Activated CD8-positive, alpha-beta T cell treated with anti-CD3 and anti-CD28 coated beads for 36 hours (primary cell): ENCODE measurements at places on chromosomes 11 and 22.

- no peak for DNase-seq
These were observed 54.8 kb upstream of the PITPNB start for GRCh38 chr22:27973846-27974245.

GRCh38 chr11:88106666-88107065 is 68.6 kb downstream of the RAB38 start:
- DNase-seq = no peak

- DNase-seq = no peak
These were observed 9.7 kb downstream of the ARHGAP1 start for GRCh38 chr11:46690702-46691101.

DNA sequence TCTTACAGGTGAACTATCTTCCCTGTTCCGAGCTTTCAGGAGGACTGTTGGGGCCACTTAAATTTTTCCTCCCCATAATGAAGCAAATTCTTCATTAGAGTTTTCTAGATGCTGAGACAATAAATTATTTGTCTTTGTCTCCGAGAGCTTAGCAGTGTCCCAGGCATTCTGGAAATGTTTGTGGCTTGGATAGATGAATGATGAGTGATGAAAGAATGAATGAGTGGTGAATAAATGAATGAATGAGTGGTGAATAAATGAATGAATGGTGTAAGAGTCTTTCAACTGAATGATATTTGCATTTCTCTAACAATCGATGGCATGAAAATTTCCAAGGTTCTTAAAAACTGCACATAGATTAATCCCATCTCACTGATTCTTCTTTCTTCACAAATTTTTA is 52.8 kb downstream of the AHNAK start:
- no peak for DNase-seq

DNA sequence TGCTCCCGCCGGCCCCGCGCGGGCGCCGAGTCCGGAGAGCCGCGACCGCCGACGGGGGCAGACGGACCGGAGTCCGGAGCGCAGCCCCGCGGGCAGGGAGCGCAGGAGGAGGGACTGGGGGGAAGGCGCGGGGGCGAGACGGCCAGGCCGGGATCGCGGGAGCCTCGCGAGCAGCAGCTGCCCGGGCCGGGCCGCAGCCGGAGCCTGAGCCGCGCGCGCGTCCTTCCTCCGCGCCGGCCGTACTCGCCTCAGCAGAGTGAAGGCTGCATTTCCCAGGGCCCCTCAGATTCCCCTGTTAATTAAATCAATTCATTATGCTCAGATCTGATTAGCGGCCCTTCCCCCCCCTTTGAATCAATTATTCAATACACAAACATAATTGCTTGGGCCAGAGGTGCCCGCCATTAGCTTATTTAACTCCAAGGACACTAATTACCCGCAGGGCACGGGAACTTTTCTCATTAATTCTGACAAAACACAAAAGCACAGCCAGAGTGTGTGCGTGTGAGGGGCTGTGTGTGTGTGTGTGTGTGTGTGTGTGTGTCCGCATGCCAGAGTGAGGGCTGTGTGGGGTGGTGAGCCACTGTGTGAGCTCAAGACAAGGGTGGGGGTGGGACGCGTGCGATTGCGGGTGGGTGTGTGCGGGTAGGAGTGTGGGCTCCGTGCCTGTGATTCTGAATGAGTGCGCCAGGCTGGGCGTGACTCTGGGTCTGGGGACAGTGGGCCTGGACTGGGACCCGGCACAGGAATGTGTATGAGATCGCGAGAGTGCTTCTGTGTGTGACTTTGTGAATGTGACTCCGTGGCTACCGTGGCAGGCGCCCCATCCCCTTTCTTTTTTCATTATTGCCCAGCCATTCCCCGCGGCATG is 5.1 kb upstream of the LMO1 start:
- DNase-seq = no peak

GRCh38 chr11:134797411-134798089 is 385.5 kb upstream of the B3GAT1 start:
- no peak for DNase-seq

GRCh38 chr22:41600976-41601375 is 11.3 kb upstream of the PMM1 start:
- DNase-seq = no peak

GRCh38 chr22:39431821-39432251 is 25.0 kb upstream of the MGAT3 start:
- no peak for DNase-seq

DNA sequence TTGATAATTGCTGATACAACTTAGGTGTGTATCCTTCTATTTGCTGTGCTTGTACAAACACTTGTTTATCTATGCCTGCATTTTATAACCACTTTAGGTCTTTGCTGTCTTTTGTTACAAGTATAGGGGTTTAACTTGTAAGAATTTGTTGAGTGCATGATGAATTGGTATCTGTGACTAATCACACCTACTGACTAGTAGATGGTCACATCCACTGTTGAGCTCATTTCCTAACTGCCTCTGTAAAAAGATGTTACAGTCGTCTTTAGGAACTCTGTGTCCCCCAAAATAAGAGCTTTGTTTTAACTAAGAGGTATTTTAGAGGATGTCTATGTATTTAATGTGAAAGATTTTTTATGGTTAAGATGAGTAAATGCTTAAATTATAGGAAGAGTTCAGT is 60.5 kb downstream of the HIPK3 start:
- no peak for DNase-seq

DNA sequence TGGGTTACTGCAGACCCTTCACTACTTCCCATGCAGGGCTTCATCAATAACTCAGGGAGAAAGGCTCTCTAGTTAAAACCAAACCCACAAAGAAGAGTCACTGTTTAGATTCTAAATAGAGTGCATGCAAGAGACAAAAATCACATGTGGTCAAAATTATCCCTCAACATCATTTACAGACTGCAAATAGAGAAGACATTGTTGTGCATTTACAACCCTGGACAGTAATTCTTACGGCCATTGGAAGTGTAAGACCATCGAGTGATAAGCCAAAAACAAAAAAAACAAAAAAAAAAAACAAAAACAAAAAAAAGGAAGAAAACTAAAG is 93.4 kb downstream of the RASSF10 start:
- no peak for DNase-seq

DNA sequence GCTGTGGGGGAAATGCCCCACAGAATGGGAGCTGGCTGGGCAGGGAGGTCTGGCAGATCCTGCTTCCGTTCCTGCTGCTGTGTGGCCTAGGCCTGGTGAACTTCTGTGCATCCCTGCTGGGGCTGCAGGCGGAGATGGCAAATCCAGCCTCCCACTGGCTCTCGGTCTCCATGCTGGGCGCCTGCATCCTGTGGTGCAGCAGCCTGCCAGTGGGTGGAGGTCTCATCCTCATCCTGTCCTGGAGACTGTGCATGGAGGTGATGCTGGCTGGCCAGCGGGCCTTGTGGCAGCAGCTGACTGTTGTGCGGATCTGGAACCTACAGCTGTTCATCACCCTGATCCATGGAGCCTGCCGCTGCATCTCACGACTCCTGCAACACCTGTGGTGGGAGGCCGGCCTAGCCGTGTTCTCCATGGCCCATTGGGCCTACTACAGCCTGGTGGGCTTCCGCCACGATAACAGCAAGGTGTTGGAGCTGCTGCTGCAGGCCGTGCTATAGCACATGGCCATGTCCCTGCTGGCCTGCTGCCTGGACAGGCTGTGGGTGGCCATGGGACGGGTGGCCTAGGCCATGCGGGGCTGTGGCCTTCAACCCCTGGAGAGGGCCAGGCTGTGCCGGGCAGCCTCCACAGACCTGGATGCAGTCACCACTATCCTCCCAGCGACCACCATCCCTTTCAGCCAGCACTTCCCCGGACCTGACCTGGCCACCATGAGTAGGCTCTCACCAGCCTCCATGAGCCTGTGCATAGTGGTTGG is 8.8 kb upstream of the RPL3 start:
- no peak for DNase-seq

DNA sequence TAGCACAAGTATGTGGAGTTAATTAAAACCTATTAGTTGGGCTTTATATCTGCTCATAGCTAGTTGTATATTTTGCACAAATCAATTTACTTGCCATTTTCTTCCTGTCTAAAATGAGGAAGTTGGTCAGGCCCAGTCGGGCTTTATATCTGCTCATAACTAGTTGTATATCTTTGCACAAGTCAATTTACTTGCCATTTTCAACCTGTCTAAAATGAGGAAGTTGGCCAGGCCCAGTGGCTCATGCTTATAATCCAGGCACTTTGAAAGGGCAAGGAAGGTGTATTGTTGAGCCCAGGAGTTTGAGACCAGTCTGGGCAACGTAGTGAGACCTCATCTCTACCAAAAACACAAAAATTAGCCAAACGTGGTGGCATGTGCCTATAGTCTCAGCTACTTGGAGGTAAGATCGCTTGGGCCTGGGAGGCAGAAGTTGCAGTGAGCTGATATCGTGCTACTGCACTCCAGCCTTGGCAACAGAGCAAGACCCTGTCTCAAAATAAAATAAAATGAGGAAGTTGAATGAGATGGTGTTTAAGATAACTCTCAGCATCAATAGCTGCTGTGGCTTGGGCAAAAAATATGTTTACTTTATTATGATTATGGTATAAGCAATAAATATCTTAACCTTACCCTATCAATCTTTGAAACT is 1558.6 kb upstream of the RAG2 start:
- DNase-seq = no peak

DNA sequence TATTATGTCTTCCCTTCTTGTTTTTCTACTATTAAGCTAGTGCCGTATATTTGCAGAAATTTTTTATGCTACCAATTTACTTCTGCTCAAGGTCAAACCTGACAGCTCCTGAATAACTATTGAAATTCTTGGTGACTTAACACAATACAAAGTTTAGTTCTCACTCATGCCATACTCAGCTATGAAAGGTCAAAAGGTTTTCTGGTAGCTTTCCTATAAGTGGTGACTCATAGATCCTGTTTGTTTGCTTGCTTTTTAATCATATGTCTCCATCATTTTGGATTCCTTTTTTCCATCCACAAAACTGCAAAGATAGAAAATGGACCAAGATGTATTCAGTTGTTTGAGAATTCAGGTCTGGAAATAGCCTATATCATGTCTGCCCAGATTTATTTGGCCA is 855.8 kb upstream of the LRRC4C start:
- DNase-seq = no peak

- no peak for DNase-seq
These were observed 67.0 kb downstream of the ST3GAL4 start for GRCh38 chr11:126422446-126422845.

GRCh38 chr22:23240639-23241389 is 60.5 kb downstream of the BCR start:
- peak; percentile 56 for DNase-seq

DNA sequence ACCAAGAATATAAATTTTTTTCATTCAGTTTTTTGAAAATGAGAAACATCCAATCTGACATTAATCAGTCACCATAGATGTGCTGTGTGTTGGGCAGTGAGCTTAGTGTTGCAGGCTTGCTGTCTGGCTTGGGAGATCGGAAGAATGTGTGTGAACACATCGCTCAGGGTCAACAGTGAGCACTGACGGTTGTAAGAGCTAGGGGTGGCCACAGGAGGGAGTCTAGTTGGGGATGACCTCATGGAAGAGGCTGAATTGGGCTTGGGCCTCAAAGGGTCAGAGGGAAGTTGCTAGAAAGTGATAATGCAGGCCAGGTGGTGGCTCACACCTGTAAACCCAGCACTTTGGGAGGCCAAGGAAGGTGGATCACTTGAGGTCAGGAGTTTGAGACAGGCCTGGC is 375.4 kb downstream of the DDX10 start:
- no peak for DNase-seq

GRCh38 chr11:10490398-10491241 is 35.6 kb downstream of the AMPD3 start:
- no peak for DNase-seq

DNA sequence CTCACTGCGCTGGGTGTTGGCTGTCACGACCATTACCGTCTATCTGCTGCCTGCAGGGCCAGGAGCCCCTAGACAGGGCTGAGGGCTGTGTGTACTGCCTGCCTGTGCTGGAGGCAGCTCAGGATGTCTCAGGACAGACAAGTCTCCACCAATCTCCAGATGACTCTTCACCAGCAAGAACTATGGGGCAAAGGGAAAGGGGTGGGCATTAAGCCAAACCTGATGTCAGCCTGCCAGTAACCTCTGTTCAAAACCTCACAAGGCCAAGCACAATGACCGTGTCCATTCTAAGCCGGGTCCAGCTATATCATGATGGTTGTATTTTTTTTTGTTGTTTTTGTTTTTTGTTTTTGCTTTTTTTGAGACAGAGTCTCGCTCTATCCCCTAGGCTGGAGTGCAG is 31.6 kb downstream of the MAFF start:
- DNase-seq = no peak

GRCh38 chr11:117913736-117914397 is 15.3 kb downstream of the TMPRSS13 start:
- DNase-seq = no peak

DNA sequence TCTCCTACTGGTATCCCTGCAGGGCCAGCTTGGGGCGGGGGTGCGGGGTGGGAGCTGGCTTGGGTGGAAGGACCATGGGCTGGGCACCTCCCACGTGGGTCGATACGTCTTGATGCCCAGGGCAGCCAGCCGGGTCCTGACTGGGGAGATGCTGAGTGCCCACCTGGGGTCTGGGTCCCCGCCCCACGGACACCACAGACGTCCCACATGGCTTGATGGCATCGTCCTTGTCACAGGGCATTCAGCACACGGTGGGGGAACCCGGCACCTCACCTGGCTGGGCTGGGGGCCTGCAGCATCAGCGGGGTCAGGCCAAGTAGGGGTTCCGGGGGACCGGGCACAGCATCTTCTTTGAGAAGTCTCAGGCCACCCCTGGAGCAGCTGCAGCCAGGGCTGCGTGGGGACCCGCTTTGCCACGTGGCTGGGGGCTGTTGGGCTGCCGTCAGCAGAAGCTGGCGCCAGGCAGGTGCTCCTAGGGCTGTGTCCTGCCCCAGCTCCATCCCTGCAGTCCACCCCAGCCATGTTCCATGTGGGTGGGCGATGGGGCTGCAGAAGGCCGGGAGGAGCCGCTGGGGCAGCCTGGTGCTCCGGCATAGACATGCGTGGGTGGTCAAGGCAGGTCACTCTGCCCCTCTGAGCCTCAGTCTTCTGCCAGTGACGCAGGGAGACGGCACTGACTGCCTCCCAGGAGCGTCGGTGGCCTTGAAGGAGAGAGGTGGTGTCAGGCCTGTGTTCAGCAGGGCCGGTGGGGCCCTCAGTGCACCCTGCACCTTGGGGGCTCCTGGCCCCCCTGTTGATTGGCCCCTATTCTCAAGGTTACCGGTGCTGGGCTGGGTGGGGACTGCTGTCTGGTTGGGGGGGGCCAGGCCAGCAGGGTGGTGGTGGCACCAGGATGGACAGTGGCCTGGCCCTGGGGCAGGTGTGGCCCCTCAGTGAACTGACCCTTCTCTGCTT is 8.4 kb downstream of the SELENOO start:
- DNase-seq = no peak

- DNase-seq = peak; percentile 91
These were observed 49.1 kb upstream of the VPREB1 start for GRCh38 chr22:22195265-22196017.
